ENCODE measurements at places on chromosomes 4 and X.

DNA sequence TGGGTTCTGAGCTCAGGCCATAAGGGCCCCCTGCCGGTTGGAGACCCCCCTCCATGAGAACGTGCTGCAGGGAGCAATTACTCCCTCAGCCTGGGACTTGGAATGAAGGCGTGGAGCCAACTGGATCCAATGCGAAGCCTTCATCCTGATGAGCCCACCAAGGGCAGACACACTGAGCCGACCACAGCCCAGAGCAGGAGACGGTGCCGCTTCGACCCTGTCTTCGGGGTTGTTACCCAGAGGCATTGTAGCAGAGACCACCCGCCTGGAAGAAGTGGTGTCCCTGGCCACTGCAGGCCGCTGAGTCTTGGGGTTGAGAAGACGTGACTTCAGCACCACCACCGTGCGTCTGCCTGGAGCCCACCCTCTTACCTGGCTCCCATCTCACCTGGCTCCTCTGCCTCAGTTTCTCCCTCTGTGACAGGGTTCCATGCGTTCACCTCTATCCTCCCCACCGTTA, 7.0 kb upstream of the NKX1-1 start:
- no peak for DNase-seq

GRCh38 chr4:54976682-54977081, 148.7 kb downstream of the KDR start:
- no peak for DNase-seq

- DNase-seq, result no peak
Measured at GRCh38 chr4:28360681-28361080, 1500.0 kb downstream of the STIM2 start.

DNA sequence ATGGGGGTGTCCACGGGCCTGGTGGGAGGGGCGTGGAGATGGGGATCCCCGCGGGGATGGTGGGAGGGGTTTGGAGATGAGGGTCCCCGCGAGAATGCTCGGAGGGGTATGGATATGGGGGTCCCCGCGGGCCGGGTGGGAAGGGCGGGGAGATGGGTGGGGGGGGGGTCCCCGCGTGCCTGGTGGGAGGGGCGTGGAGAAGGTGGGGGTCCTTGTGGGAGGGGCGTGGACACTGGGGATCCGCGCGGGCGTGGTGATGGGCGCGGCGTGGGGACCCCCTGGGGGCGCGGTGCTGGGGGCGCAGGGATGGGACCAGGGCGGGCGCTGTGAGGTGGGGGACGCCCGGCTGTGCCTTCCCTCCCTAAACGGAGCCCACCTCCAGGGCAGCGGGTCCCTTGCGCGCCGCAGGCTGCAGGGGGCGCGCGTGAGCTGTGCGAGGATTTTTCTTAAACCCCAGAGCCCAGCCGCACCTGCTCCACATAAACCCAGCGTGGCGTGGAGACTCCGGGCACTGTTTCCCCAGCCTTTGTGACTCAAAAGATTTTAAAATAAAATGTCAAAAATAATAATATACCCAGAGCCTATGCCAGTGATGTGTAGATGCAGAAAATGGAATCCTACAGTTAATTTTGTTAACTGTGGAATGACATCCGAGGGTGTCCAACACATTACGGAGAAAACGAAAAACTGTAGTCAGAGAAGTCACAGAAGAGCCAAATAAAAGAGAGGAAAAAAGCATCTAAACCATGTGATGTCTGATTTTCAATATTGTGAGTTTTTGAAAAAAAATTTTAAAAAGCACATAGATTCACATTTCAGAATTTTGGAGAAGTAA, 1.5 kb upstream of the ASMTL start:
- DNase-seq, result peak; percentile 71

DNA sequence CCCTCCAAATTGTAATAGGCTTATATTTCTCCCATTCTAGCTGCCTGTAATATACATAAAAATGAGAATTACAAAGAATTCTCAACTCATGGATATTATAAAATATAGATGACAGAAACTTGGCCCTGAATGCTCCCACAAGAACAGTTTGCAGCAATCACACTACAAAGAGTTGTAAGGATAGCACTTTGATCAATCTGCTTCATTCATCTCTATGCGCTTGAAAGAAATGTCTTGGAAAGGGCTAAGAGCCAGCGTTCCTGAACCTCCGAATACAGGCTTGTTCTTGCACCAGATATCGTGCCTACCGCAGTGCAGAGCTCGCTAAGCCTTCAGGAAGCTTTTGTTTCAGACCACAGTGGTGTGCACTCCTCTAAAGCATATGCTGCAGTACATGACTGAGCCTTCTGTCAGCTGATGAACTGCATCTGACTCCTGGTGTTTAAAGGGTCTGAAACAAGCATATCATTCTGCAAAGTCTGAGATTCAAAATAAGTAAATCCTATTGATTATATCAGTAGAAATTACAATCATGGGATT, 417.6 kb upstream of the ZFP42 start:
- no peak for DNase-seq

DNA sequence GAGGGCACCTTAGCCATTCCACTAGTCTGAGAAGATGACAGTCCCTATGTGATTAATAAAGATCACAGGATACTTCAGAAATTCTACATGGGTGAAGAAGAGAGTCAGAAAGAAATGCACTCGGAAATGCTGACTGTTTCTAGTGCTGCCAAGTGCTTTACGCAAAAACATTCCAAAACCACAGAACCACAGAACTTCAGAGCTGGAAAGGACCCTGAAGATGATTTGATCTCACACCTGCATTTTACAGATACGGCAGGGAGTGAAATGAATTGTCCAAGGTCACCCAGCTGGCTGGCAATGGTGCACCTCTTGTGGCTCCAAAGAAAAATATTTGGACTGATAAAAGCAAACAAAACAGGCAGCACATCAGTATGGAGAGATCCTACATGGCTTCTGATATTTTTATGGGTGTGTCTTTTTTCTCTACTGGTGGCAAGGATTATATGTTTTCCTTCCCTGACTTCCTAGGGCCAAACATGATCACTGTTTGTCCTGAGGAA, 115.9 kb downstream of the MAML3 start:
- peak; percentile 63 for DNase-seq

- no peak for DNase-seq
Measured at GRCh38 chrX:68985135-68985755, 156.4 kb downstream of the EFNB1 start.

DNA sequence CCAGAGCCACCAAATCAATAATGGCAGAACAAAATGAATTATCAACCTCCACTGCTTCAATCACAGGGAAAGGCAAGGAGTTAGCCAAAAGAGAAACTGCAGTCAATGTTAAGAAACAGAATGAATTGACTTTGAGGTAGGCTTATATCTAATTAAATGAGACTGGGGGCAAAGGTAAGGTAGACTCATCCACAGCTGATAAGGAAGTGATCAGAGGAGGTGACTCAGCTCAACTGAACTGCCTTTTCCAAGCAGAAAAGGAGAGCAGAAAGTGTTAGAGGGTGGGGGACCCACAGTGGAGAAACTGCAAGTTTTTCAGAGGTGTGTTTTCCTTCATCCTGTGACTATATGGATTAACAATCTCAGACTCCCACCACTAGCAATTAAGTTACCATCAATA, 345.8 kb upstream of the PPARGC1A start:
- DNase-seq, result no peak

DNA sequence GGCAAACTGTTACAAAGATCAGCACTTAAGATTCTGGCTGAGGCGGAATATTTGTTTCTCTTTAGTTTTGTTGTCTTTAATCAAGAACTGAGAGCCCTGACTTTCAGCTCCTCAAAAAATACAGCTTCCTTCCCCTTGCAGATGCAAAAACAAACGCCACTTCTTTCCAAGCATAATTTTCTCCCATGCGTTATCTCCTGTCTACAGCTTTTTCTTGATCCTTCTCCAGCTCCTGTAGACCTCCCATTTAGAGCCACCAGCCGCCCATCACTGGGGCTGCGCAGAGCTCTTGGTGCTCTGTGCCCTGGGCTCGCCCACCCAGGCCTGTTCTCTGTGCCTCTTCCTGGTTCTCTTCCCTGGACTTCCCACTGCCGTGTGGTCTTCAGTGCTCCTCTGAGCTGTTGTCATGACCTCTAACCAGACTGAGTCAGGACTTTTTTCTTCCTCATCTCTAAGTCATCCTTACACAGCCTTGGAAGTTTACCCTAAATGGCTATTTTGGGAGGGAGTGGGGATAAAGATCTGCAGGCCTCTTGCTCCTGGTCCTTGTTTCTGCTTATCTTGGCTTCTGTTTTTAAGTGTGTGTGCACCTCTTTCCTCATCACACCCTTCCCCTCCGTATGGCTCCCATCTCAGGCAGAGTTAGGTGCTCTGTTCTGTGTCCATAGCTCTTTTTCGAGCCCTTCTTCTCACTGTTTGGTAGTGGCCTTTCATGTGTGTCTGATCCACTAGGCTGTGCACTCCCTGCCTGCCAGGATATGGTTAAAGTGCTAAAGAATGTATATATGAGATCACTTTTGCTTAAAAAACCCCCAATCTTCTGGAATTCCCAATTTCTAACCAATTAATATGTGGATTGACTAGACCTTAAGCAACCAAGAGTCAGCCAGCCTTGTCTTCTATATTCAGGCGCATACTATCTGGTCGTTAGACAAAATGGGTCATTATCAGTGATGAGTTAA, 122.5 kb downstream of the PTTG2 start:
- peak; percentile 97 for DNase-seq

DNA sequence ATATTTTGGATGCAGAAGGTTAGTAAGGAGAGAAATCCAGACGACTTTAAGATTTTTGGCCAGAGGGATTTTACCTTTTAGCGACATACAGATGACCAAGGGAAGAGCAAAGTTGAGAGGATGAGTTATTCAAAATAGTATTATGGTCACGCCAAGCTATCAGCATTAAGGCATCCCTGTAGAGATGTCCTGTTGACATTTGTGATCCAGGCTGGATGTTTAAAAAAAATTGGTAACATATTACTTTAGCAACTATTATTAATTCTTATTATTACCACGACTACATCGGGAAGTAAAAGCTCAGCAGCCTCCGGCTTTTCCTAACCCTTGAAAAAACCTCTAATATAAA, 562 bp upstream of the OSTC start:
- no peak for DNase-seq

All from fibroblast of mammary gland (primary cell).